ENCODE measurements at places on chromosomes 7 and 10.

- no peak for DNase-seq
These were observed 7.2 kb downstream of the HOXA13 start for GRCh38 chr7:27192546-27193334.

- DNase-seq = no peak
These were observed 223.5 kb downstream of the GLRX3 start for GRCh38 chr10:130359711-130360110.

GRCh38 chr7:151423226-151423625 lies 13.4 kb upstream of the WDR86 start:
- no peak for DNase-seq

GRCh38 chr10:132958883-132959558 lies 16.7 kb upstream of the CFAP46 start:
- no peak for DNase-seq

DNA sequence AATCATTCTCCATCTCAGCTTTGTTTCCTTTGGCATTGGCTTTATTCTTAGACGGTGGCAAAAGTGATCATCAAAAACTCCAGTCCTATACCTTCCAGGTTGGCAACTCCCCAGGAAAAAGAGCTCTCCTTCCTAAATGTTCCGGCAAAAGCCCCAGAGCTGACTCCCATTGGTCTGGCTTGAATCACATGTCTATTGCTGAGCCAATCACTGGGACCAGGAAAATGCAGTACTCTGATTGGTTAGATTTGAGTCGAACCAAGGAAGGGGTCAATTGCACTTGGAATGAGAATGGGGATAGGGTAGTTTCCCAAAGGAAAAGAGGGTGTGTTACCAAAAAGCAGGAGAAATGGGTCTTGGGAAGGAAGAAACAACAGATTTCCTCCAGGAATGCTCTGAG lies 22.3 kb downstream of the LEP start:
- DNase-seq = no peak

DNA sequence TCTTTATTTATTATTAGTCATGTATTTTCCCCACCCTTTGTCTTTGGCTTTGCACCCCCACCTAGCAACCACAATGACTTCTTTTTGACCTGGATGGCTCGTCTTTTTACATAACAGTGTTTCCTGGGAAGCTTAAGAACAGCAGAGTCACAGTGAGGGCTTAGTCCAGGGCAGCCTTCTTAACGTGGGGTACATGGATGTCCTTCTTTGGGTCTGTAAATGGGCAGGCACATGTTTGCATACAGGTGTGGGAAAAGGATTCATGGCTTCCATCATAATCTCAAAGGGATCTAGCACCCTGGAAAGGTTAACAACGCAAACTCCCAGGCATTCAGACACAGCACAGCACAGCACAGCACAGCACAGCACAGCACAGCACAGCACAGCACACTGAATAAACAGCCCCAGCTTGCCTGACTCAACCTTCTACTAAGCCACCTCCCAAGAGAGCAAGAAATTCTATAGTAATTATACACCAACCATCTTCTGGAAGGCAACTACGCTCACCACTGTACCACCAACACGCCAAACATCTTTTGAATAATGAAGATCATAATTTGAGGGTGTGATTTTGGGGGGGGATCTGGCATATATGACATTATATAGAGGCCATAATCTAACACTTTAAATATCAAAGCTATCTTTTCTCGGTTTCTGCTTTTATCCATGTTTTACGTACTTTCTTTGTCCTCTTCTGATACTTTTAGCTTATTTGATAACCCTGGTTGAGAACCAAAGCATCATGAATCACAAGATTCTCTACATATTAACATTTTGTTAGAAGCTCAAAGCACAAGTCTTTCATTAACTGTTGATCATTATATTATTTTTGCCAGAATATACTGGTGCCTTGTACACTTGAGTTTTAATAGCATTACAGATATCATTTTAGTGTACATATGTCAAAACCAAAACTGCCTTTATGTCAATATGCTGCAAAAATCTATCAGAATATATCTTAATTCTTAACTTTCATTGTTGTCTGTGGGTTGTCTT lies 177.2 kb upstream of the KLF14 start:
- DNase-seq = peak; percentile 46

GRCh38 chr10:8069627-8070026 lies 15.1 kb downstream of the GATA3 start:
- DNase-seq = no peak
